ENCODE measurements at places on chromosomes 16 and 17.

GRCh38 chr17:75130632-75131277 lies 787 bp downstream of the NT5C start:
- DNase-seq = no peak

GRCh38 chr17:78267253-78268073 lies 36.0 kb downstream of the TMEM235 start:
- DNase-seq = no peak

DNA sequence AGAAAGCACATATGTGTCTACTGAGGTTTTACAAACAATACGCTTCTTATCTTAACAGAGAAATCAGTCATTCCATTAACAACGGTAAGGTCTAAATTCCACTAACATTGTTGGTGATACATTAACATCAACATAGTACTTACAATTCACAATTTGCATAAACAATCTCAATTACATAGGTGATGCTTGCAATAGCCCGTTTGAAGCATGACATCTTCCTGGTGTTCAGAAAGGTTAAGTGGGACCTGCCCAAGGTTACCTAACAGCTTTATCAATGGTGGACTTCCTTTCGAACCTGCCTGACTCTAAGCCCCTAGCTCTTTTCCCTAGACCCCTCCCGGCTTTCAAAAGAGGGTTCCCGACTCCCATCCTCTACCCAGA lies 699 bp downstream of the FAM222B start:
- DNase-seq = no peak

- DNase-seq = no peak
Measured at GRCh38 chr17:27490391-27490790, 34.1 kb downstream of the KSR1 start.

GRCh38 chr16:24589997-24590396 lies 50.6 kb downstream of the RBBP6 start:
- DNase-seq = no peak

DNA sequence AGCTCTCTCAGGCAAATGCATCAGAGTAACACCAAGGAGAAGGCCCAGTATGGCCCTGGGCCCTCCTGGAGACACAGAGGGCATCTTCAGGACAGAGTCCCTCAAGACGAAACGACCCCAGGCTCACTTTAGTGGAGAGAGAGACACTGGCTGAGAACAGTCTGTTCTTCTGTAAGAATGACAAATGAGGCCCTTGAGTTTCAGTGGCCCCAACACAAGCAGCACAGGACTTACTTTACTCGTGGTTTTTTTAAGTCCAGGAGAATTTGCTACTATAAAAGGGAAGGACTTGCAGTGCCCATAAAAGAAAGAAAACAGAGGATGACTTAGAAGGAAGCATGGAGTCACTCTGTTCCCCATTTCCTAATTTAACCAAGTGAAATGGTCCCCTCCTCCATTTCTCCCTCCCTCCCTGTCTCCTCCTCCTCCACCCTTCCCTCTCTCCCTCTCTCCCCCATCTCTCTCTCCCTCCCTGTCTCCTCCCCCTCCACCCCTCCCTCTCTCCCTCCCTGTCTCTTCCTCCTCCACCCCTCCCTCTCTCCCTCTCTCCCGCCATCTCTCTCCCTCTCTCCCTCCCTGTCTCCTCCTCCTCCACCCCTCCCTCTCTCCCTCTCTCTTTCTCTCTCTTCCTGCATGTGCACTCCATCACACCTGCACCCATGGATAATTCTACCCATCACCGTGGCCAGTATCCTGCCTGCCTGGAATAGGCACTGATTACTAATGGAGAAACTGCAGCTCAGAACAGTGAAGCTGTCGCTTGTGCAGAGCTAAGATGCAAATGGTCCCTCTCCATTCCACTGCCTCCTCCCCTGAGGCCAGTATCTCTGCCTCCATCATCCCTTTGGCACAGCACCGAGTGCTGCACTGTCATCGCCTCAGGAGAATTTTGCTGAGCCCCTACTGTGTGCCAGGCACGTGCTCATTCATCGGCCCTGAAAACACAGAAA lies 47.3 kb upstream of the RBFOX3 start:
- DNase-seq = no peak

GRCh38 chr16:13969711-13970110 lies 49.8 kb downstream of the ERCC4 start:
- no peak for DNase-seq

- DNase-seq = no peak
Measured at GRCh38 chr17:12977008-12977751, 40.6 kb downstream of the ELAC2 start.

- no peak for DNase-seq
Measured at GRCh38 chr17:28908640-28909167, 5.8 kb upstream of the DHRS13 start.

GRCh38 chr17:4648741-4649140 lies 7.3 kb upstream of the ALOX15 start:
- DNase-seq = no peak

DNA sequence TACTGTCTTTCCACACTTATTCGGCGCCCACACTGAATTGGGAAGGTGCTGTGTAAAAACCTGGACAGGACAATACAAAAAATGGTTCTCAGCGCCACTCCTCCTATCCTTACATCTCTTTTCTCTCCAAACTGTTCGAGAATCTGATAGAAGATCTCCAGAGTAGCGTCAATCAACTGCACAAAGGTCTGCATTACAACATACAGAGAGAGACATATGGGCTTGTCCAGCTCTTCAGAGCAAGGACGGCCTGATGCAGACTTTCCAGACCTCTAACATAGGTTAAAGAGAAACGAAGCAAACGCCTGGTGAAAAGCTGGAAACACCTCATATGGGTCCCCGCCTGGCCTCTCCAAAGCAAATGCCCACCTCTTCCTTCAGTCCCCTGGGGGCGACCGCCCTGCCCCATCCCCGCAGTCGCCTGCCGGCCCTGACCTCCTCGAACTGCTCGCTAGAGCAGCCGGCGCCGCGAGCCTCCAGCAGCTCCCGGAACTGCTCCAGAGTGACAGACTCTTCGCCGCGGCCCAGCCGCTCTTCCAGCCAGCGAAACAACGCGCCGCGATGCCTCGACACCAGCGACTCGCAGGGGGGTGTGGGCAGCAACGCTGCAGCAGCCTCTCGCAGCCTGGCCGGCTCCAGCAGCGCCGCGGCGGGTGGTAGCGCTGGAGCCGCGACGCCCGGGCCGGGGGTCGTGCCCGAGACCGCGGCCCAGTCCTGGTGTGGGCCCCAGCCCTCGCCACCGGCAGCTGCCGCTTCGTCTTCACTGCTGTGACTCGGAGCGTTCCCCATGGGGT lies 526 bp downstream of the ZZEF1 start:
- DNase-seq = peak; percentile 44

- DNase-seq = no peak
Measured at GRCh38 chr17:37167756-37168155, 208.0 kb upstream of the C17orf78 start.

DNA sequence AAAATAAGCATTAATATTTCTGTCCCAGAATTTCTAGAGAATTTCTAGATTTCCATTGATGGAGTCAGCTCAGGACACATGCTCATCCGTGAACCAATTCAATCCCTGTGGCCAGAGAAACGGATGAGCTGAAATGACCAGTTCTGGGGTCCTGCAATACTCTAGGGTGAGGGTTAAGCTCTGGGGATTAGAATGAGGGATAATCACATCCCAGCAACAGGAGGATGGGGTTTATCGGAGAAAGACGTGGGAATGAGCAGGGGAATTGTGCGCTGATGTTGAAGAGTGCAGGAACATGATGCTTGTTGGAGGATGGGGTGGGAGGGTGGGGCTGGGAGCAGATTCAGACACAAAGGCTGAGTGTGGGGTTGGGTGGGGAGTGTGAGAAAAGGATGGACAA lies 64.1 kb downstream of the SLC5A11 start:
- no peak for DNase-seq

- DNase-seq = peak; percentile 25
Measured at GRCh38 chr16:3819746-3820724, 60.5 kb downstream of the CREBBP start.

DNA sequence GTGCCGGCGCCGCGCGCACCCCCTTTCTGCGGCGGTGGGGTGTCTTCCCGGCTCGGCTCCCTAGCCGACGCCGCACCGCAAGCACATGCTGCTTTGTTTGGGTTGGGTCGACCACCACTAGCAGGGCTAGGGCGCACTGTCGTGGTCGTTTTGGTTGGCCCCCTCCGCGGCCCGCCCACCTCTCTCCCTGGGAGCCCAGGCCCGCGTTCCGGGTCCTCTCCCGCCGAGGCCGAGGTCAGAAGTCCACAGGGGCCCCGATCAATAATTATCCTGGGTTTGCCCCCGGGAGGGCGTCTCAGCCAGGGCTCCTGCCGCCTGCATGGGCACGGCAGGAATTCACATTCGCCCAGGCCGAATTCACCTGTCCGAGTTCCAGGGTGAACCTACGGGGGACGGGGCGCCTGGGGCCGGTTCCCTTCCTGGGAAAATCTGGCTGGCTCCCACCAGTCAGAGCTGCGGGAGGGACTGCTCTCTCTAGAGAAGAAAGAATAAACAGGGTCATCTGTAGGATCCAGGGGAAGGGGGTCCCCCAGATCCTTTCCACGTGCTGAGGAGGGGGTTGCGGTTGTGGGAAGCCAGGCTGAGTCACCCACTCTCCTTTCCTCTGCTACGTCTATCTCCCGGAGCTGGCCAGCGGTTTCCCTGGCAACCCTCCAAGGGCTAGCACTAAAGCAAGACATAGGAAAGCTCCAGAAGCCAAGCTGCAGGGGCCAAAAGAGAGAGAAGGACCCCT lies 584 bp upstream of the STAT5B start:
- no peak for DNase-seq

All from effector memory CD8-positive, alpha-beta T cell (primary cell).